Activated T-helper 2 cell treated with anti-CD3 and anti-CD28 coated beads, Interferon-gamma antibody, Interleukin-2, Interleukin-4, amounts not matched to agents 10 μg/mL and 5 μg/mL and 100 μg/mL, durations not matched to agents 14 hours and 24 hours and 36 hours (primary cell): ENCODE measurements at places on chromosomes 4 and X.

DNA sequence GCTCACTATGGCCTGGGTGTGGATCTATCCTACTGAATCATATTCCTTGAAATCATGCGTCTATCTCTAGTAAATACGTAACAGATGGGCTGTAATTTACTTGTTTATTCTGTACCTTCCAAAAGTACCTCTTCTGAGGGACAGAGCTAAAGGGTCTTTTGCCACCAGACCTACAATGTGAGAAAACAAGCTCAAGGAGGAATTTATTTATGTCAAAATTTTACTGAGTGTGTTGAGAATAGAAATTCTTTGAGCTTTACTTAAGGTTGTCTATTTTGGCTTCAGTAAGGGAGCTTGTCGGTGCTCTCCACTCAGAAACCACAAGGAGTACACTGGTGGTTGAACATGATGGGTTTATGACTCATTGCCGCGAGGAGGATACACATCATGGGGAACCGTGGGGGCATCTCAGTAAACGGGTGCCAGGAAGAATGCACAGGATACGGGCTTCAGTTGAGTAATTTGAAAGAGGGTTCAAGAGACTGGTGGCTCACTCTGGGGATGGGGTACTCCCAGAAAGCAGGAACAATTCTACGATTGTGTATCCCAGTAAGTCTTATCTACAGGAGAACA, 3.0 kb downstream of the ANK2 start:
- DNase-seq: no peak

DNA sequence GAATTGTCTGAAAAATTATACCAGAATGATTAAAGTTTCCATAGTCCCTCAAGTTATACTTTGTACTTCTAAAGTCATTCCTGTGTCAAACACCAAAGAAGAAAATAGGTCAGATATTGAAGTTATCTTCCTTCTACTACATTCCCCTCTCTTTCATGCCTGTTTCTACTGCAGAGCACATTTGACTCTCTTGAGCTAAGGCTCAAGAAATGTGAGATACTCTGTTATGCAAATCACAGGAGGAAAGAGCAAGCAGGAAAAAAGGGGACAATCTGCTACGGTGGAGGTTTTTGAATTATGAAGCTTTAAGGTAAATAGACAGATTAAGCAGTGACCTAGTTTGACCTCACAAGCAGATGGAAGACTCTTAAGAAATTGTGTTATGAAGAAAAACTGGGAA, 198.9 kb upstream of the LDB2 start:
- DNase-seq: no peak

DNA sequence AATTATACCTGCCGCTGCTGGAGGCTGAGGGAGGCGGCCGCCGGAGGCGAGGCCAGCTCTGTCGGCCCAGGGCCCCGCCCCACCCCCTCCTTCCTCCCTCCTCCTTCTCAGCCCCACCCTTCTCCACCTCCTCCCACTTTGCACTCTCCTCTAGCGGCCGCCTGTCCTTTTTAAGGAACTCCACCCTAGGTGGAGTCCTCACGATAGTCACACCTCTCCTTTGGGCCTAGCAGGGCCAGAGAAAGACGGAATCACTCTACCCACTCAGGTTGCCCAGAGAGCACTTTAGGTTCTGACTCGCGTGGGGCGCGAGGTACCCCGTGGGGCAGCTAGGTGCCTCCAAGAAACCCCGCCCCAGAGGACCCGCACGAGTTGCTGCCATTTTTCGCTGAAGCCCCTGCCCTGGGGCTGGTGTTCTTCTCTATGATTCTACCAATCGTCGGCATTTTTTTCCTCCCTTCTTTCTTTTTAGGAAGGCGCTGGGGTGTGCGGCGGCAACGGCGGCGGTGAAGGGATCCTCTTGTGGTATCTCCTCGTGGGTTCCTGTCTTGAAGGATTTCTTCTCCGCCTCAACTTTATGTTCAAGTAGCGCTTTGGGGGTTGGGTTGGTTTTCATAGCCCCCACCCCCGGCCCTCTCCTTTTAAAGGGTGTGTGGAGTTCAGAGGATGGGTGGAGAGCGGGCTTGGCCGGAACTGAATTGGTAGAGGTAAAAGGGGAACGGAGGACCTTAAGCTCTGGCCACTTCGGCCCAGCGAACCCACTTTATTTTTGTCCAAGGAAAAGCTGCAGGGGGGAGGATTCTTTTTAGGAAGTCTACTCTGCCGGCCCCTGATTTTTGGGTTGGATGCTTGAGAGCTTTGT, at the start of gene KLF8:
KLF8 (plus strand) TSS at position 136 of the 862 bp plus-strand sequence. CDS start 979 bp downstream, outside the sequence.
- DNase-seq: peak; percentile 24

GRCh38 chr4:10584042-10584441, 100.5 kb downstream of the CLNK start:
- no peak for DNase-seq

DNA sequence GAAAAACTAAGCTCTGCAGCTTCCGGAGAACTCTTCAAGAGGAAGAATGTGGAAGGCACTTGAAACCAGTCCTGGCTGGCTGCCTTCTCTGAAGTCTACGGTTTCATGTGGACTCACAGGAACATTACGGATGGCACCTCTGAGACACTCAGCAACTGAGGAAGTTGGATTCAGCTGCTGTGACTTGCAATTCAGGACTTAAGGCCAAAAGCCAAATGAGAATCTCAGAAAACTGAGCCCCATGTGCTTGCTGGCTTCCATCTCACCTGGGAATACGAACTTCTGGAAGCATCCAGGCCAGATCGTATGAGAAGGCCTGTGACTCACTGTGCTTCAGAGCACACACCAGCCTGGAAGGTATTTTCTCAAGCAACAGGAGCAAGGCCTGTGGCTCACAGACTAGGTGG, 107.8 kb upstream of the GPC4 start:
- no peak for DNase-seq

DNA sequence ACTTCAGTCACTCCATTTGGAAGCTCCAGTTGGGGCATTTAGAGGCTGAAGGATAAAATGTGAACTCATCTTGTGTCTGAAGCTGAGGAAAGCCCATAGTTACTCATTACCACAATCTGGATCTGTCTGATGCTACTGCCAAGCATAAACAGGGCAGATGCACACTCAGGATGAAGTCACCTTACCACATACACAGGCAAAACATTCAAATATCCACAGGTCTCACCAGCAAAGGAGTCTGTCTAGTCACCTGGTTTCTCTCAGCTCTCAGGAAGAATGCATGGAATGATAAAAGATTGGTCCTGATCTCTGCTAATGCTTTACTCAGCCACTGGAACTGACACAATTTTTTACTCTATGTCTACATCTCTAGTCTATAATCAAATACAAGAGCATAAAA, 13.0 kb upstream of the ODAPH start:
- no peak for DNase-seq

DNA sequence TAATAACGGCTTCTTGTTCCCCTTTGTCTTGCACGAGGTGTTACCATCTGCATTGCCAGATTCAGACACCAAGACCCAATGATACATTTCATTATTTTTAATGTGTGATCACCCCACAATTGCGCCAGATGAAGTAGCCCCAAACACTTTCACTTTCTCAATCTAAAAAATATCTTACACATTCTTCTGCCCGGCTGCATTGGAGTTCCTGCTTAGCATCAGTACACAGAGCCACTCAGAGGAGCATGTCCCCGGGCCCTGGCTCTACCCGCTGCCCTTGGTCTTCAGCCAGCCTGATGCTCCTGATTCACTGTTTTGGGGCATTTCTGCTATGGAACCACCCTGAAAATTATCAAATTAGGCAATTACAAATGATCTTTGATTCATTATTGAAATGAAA, 66.0 kb upstream of the TENM3 start:
- DNase-seq: no peak

DNA sequence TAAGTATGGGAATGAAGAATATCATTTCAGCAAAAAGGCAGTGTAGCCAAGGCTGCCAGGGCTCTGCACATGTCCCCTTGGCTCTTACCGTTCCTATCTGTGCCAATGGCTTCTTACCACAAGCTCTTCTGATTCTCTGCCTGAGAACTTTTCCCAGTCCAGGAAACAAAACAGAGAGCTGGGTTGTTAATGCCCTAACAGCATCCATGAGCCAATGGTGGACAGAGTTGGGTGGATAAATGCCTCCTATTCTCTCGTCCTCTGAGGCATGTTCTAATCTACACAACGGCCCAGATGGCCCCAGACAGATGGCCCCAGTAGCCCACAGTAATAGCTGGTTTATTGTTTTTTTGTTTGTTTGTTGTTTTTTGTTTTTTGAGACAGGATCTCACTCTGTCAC, 28.0 kb downstream of the SCD5 start:
- no peak for DNase-seq

DNA sequence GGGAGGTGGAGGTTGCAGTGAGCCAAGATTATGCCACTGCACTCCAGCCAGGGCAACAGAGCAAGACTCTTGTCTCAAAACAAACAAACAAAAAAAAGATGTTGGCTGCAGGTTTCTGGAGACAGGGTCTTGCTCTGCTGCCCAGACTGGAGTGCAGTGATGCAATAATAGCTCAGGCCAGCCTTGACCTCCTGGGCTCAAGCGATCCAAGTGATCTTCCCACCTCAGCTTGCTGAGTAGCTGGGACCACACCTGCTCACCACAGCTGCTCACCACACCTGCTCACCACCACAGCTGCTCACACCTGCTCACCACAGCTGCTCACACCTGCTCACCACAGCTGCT, 29.9 kb upstream of the CPLX1 start:
- no peak for DNase-seq

GRCh38 chr4:48173056-48173991, 39.3 kb upstream of the TXK start:
- no peak for DNase-seq

DNA sequence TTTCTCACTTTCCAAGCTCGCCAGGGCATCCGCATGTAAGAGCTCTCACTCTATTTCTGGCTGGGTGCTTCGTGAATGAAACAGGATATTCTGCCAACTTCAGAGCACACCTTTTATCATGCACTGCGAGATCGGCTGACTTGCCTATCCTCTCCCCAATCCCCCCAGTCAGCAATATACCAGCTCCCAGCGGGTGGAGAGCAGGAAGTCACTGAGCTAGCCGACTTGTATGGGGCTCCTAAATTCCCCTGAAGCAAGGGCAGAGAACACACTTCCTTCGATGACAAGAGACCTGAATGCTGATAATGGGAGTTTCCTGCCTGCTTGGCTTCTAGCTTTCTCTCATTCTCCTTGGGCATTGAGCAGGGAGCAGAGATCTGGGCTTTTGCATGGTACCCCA, 33.8 kb upstream of the MAMLD1 start:
- DNase-seq: no peak

DNA sequence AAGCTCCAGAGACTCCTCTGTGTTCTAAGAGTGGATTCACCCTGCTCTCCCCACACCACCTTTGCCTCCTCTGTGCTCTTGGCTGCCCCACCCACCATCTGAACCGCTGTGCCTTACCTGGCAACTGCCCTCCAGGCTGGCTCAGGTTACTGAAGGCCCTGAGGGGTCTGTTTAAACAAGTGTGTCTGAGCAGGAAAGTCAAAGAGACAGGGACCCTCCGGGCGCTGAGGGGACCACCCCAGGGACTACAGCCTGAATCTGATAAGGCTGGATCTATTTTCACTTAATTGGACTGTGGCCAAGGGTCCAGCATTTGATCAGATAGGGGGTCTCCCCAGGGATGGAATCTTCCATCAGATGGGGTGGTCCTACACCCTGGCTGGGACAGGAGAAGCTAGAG, 10.4 kb upstream of the MSX1 start:
- no peak for DNase-seq

GRCh38 chr4:130855533-130855932, 1759.6 kb downstream of the C4orf33 start:
- DNase-seq: no peak

- DNase-seq: no peak
Measured at GRCh38 chrX:9785254-9785943, 830 bp upstream of the SHROOM2 start.

GRCh38 chr4:97587912-97588311, 555.4 kb downstream of the STPG2 start:
- no peak for DNase-seq

DNA sequence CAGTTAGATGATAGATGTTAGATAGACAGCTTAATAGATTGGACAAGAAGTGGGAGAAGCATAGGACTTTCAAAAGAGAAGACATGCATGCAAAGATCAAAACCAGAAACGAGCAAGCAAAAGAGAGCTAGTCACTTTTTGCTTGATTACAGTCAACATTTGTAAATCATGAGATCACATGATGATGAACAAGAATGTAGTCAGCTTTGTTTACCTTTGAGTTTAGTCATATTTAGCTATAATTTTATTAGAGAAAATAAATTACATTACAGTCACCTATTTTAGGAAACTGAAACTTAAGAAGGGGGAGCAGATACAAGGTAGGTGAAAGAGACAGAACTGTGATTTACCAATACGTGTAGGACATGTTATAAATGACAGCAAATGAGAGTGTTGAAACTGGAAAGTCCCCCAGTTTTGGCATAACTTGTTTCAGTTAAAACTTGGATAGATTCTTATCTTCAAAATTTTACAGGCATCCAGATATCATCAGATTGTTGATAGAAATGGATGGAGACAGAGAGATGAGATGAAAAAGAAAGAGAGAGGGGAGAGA, 1083.1 kb upstream of the PCDH10 start:
- no peak for DNase-seq

- DNase-seq: no peak
Measured at GRCh38 chr4:25032126-25032525, 1.4 kb upstream of the LGI2 start.

- no peak for DNase-seq
Measured at GRCh38 chr4:145298885-145299284, 118.5 kb upstream of the OTUD4 start.

GRCh38 chr4:128751354-128751753, 58.1 kb upstream of the JADE1 start:
- no peak for DNase-seq

- no peak for DNase-seq
Measured at GRCh38 chr4:94469221-94469784, 17.6 kb downstream of the PDLIM5 start.

DNA sequence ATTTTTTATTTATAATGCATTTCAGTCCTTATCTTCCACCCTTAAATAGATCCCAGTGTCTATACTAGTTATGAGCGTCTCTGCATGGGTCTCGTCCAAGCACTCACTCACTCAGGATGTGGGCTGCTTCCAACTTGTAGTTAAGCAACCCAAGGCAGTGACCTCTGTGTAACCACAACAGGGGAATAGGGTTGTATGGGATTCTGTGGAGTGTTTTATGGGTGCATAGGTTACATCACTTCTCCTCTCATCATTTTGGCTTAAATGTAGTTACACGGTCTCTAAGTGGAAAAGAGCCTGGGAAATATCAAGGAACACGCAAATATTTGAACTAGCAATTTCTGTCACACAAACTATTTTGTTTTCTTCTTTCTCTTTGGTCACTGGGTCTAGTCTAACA, 931.0 kb downstream of the STIM2 start:
- no peak for DNase-seq

DNA sequence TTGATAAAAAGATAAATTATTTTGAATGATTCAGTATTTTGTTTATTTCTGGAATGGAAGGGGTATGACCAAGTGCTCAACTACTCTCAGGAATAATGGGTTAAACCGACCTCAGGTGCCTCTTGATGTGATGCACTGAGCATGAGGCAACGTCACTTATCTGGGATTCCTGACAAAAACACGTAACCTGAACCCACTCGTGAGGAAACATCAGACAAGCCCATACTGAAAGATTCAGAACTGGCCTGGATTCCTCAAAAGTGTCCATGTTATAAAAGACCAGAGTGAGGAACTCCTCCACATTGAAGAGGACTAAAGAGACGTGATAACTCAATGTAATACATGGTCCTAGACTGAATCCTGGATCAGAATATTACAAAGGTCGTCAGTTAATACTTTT, 144.0 kb downstream of the FNIP2 start:
- no peak for DNase-seq

GRCh38 chrX:71227370-71228062, 4.5 kb downstream of the GJB1 start:
- no peak for DNase-seq
